WTC11 (cell line): ENCODE measurements at places on chromosomes 5 and 9. TPM values are rescaled to one million over a fixed set of nuclear protein-coding genes. Genes with fewer than 3 reads are reported as not detected.

DNA sequence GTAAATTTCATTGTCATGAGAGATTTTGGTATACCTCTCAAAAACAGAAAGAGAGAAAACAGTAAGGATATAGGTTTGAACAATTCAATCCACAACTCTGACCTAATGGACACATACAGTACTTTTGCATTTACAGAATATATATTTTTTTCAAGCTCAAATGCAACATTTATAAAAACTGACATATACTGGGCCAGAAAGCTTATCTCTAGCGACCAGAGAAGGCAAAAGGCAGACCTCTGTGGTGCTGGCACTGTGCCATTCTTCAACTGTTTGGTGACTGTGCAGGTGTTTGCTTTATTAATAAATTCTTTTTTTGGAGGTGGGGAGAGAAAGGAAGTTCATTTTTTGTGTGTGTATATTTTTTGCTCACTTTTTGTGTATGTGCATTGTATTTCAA, 6.0 kb upstream of the PLAC8L1 start:
- DNase-seq = no peak

DNA sequence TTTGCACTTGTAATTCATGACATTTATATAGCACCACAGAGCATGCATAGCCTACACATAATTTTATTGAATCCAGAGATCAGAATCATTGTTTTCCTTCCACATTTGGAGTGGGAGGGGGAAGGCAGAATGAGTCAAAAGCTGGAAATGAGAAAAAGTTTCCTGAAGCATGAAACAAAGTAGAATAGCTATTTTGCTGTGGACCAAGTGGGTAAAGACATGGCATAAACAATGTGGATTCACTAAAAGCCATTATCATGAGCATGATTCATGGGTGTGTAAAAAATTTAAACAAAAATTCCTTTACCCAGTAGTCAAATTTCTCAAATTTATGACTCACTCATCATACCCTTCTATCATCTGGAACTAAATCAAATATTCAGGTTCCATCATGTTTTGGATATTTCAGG, 97.9 kb downstream of the YIPF5 start:
- no peak for DNase-seq

DNA sequence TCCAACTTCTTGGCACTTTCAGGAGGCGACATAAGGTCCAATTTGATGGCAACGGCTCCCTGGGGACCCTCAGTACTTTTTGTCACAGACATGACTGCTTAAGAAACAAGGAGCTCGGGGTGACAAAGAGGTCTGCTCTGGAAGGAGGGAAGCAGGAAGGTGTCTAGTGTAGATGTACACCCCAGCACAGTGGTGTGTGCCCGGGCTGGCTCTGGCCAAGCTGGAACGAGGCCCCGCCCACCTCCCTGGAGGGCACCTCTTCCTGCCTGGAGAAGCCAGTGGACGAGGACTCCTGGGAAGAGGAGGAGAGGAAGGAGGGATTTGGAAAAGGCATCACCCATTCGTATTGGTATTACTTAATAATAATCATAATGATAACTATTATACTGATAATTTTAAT, at the start of gene SLC36A2:
Gene SLC36A2 (minus strand): TSS at position 191 of the 400 bp plus-strand sequence. CDS start 99 bp downstream, at position 92.
- no peak for DNase-seq

DNA sequence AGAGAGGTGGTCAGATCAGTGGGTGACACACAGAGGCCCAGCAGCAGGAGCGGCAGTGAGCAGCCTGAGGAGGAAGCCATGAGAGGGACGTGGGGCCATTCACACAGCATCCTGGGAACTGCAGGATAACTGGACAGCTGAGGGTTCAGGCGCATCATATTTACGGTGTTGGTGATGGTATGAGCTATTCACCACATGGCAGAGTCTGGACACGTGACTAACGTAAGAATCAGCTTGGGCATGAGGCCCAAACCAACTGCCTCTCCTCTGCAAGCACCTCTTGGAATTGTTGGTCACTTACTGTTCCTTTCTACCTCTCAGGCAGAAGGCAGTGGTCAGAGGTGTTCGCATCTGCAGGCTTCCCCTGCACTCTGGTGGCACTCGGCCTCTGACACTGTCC, 141.1 kb downstream of the ENTREP1 start:
- no peak for DNase-seq

The ZSWIM6 gene
- total RNA-seq = 12.5 to 14.0 TPM (median 12.7 TPM) in 3 replicates
